ENCODE measurements at places on chromosomes 5 and 9. TPM values are rescaled to one million over a fixed set of nuclear protein-coding genes. Genes with fewer than 3 reads are reported as not detected.

The ANKDD1B gene
- total RNA-seq, result 8.0 TPM

GRCh38 chr5:78594610-78595457, 53.7 kb downstream of the LHFPL2 start:
- DNase-seq, result peak; percentile 46
- peaks cover 27% of the 10 kb centered on the region for H3K4me1 ChIP-seq
- no peaks in the 10 kb centered on the region for H3K36me3 ChIP-seq
- no peaks in the 10 kb centered on the region for H3K27me3 ChIP-seq
- no peak overlapping the region for H3K27ac ChIP-seq

DNA sequence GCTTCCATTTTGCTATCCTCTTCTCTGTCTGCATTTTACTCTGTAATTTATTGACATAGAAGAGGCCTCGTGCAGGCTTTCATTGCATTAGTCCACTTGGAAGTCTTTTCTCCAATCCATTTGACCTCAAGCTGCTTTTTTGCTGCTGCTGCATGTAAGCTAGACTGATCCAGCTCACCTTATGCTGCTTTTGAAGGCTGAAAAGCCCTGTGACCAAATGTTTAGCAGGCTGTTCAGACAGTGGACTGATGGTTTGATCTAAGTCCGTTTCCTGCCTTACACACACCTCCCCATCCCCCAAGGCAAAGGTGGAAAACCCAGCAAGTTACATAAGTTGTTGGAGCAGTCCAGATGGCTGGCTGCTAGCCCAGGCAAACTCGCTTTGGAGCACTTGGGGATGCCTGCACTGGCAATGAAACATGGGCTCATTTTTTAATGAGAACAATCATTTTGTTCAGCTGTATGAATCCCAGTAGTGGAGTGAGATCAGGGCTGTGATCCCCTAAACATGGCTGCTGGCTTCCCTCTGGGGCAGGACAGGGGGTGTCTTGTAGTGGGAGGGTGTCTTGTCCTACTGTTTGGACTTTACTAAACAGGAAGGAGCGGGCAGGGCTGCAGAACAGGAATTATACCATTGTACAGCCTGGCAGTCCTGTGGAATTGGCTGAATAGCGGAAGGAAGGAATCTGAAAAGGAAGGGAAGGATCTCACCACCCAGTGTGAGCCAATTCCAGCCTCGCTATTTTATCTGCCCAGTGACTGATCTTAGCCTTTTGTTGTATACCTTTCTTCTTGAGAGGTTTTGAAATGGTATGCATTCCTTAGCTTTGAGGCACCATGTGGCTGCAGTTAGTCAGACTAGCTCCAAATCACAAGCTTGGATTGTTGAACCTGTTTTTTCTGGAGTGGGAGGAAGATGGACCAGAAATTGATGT, 212.0 kb downstream of the ARHGAP26 start:
- no peaks in the 10 kb centered on the region for H3K27me3 ChIP-seq
- peak overlapping the region; percentile 83 for H3K27ac ChIP-seq
- H3K4me1 ChIP-seq, result peaks cover 13% of the 10 kb centered on the region
- H3K4me3 ChIP-seq, result no peak overlapping the region
- DNase-seq, result peak; percentile 75

DNA sequence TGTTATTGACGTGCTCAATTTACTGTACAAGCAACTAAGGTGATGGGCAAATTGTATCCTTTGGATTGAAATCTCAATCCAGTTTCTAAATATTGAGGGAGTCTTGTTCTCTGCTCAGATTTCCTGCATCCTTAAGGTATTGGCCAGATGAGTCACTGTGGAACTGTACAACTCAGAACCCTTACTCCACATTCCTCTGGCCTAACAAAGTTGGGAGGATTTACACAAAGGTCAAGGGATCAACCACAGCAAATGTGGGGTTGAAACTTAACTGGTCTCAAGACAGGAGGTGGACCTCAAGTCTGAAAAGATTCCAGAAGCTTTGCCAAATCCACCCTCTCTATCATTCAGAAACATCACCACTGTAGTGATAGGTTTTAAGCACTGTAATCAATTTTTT, 81.5 kb upstream of the AGXT2 start:
- H3K4me1 ChIP-seq, result peaks cover 1% of the 10 kb centered on the region
- H3K27ac ChIP-seq, result no peak overlapping the region

The GBGT1 gene
- 6.1 TPM for total RNA-seq

DNA sequence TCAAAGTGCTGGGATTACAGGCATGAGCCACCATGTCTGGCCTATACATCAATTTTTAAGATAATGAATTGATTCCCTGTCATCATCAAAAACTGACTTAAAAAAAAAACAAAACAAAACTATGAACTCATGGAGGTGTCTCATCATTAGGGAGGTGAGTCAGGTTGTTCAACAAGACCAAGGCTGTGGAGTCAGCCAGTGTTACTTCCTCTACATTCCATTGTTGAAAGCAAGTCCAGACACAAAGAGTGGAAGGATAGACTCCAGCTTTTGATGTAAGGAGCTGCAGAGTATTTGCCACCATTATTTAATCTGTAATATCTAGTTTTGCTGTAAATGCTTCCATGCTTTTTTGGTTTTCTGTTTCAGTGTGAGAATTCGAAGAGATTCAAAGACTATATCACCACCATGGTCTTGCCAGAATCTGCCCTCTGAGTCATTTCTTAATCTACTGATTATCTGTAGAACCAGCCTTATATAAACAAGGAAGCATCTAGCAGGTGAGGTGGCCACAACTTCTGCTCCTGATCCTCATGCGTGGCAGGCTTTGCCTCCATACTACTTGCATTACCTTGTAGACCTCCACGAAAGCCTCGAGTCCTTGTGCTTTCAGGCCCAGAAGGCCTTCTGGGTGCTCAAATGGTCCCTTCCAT, 156.1 kb downstream of the FGF1 start:
- H3K36me3 ChIP-seq, result no peaks in the 10 kb centered on the region
- H3K4me1 ChIP-seq, result peaks cover 5% of the 10 kb centered on the region

The SCGB3A1 gene
- 119 TPM for total RNA-seq

DNA sequence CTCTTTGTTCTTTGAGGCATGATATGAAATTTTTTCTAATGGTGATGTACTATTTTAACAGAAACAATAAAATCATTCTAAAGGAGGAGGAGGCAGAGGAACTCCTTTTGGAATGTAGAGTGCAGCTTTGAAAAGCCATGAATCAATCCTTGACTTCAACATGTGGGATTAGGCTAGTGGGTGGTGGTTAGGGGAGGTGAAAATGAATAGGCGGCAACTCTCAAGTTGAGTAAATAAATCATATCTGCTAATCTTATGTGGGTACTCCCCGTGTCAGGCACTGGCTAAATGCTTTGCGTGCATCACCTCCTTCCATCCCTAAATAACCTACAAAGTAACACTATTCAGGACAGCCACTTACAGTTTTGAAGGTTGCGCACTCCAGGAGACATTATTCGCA, 35.1 kb downstream of the FAM81B start:
- H3K36me3 ChIP-seq, result no peaks in the 10 kb centered on the region
- DNase-seq, result no peak
- H3K27me3 ChIP-seq, result no peaks in the 10 kb centered on the region
- no peak overlapping the region for H3K27ac ChIP-seq
- H3K4me3 ChIP-seq, result no peak overlapping the region

- no peaks in the 10 kb centered on the region for H3K36me3 ChIP-seq
- H3K27me3 ChIP-seq, result no peaks in the 10 kb centered on the region
- no peaks in the 10 kb centered on the region for H3K4me1 ChIP-seq
- no peak overlapping the region for H3K4me3 ChIP-seq
Measured at GRCh38 chr5:57862942-57863341, 380.3 kb upstream of the ACTBL2 start.

- no peak overlapping the region for H3K27ac ChIP-seq
- no peak for DNase-seq
- no peaks in the 10 kb centered on the region for H3K36me3 ChIP-seq
- H3K4me3 ChIP-seq, result no peak overlapping the region
- no peaks in the 10 kb centered on the region for H3K4me1 ChIP-seq
Measured at GRCh38 chr5:178790371-178790770, 59.9 kb upstream of the ZNF354A start.

The IL9 gene
- total RNA-seq, result not detected

- DNase-seq, result no peak
- peaks cover 10% of the 10 kb centered on the region for H3K4me1 ChIP-seq
- H3K4me3 ChIP-seq, result no peak overlapping the region
- H3K36me3 ChIP-seq, result peaks cover 5% of the 10 kb centered on the region
Measured at GRCh38 chr9:34551751-34552605, 29.2 kb upstream of the ENHO start.

The SLC6A19 gene
- total RNA-seq, result 0.06 TPM

DNA sequence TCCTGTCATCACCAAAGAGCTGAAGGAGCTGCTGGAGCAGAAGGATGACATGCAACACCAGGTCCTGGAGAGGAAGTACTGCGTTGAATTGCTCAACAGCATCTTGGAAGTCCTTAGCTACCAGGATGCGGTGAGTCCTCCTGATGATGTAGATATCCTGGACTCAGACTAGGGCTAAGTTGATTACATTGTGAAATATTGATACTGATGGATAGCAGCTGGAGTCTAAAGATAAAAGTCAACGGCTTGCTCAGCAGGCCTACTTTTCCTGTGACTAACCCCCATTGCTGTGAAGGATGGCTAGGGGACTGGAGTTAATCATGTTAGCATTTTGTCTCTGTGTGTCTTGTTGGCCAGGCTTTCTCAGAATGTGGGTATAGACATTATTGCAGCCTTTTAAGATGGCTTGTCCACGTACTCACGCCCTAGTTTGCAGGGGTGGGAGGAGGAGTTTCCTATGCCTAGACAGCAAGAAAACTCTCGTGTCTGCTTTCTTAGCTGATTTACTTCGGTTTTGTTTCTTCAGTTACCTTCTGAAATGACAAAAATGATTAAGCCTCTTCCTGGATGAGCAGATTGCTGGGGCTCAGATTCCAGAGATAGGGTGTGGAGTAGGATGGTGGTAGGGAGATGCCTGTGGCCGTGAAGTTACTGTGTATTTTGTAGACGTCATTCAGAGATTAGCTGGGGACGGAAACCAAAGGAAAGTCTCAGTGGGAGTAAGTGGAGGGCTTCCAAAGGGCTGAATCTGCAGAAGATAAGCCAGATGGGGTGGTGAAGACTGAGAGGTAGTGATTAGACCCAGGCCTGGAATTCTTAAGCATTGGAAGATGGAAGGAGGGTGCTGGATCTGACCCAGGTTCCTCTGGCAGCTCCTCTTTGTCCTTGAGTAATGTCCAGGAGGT, 166.3 kb downstream of the DOCK2 start:
- H3K36me3 ChIP-seq, result no peaks in the 10 kb centered on the region
- no peaks in the 10 kb centered on the region for H3K27me3 ChIP-seq
- H3K4me1 ChIP-seq, result peaks cover 8% of the 10 kb centered on the region

DNA sequence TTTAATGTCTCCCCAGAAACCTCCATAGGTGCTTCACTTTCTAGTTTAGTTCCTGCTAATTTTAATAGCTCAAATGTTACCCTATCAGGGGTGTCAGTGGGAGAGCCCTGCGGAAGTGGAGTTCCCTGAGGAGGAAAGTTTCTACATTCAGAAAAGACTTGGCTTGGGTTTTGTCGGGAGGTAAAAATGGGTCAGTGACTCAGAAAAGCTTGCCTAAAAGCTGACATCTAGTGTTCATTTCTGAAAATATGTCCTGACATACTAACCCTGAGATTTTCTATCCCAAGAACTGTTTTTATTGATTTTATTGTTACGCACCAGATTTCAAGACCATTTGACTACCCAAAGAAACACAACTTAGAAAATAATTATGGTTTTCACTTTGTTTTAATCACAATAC, 40.9 kb upstream of the GLDC start:
- H3K4me1 ChIP-seq, result no peaks in the 10 kb centered on the region
- H3K4me3 ChIP-seq, result no peak overlapping the region
- DNase-seq, result no peak

DNA sequence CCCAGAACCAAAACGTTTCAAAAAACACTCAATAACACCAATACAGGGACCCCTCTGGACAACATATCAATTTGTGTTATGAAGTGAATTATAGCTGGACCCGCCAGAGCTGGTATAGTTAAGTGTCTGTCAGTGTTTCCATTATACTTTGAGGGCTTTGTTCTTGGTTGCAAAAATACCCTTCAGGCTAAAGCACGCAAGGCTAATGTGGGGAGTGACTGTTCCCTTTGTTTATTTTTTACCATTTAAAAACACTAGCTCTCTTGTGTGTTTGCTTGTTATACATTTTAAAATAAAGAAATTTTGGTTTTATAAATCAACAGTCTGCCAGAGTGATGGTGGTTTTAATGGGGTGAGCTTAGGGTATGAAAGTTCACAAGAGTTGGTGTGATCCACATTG, 859.5 kb downstream of the PTPRD start:
- no peaks in the 10 kb centered on the region for H3K4me1 ChIP-seq
- DNase-seq, result no peak
- H3K27me3 ChIP-seq, result no peaks in the 10 kb centered on the region
- H3K4me3 ChIP-seq, result no peak overlapping the region
- H3K36me3 ChIP-seq, result no peaks in the 10 kb centered on the region

DNA sequence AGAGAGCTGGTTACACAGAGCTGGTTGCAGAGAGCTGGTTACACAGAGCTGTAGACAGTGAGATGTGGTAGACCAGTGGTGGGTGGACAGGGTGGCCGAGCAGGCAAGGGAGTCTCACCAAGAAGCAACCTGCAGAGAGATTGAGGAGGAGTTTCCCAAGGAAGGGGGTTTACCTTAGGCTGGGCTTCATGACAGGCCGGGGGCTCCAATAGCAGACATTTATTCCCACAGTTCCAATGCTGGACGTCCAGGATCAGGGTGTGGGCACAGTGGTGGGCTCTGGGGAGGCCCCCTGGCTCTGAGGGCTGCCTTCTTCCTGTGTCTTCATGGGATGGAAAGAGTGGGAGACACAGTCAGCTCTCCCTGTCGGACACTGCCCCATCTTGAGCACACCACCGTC, 386.9 kb upstream of the IRX4 start:
- H3K4me1 ChIP-seq, result no peaks in the 10 kb centered on the region
- DNase-seq, result no peak
- peaks cover 12% of the 10 kb centered on the region for H3K27me3 ChIP-seq
- no peak overlapping the region for H3K4me3 ChIP-seq
- H3K27ac ChIP-seq, result no peak overlapping the region

The TRAPPC13 gene
- total RNA-seq, result 19.0 TPM

DNA sequence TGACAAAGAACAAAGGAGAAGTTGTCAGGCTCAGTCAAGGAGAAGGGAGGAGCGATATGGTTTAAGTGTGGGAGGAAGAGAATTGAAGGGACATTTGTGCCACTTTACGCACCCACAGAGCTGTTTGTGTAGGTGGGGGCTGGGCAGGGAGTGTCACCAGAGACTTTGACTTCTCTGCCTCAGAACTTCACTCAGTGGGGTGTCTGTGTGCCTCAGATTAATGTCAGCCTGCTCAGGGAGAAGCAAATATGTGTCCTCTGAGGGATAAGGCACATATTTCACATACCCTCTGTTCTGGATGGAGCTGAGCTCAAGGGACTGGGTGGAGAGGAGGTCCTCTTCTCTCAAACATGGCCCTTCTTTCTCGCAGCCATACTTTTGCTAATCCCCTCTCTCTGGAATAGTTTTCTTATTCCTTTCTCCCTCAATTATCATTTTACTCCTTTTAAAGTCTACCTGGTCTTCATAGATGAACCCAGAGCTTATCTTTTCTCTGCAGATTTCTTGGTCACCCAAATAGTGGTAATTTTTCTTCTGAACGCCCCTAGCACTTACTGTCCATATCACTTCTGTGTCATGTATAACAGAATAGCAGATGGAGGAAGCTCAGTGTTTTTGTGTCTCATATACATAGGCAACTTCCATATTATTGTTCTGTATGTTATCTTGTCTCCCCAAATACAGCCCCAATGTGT, 77.0 kb downstream of the IQGAP2 start:
- no peak overlapping the region for H3K4me3 ChIP-seq
- H3K27ac ChIP-seq, result no peak overlapping the region
- no peaks in the 10 kb centered on the region for H3K27me3 ChIP-seq

Measured in lung (tissue), 17 donors.